Bladder microvascular endothelial cell (primary cell): ENCODE measurements at places on chromosomes 7 and 10. TPM values are rescaled to one million over a fixed set of nuclear protein-coding genes. Genes with fewer than 3 reads are reported as not detected.

FAM241B gene
- 0.88 TPM in 1 of 2 replicates, not detected in the other for total RNA-seq

MRM2 gene
- 11.7 and 13.5 TPM in 2 replicates for total RNA-seq

TFR2 gene
- under 0.01 and 0.57 TPM in 2 replicates for total RNA-seq

KCNH2 gene
- total RNA-seq: 0.06 TPM in 1 of 2 replicates, not detected in the other

GRID2IP gene
- under 0.01 TPM in 1 of 2 replicates, not detected in the other for total RNA-seq

AGR2 gene
- not detected in 2 replicates for total RNA-seq
